Fibroblast of the aortic adventitia (primary cell): ENCODE measurements at places on chromosomes 6 and 20. TPM values are rescaled to one million over a fixed set of nuclear protein-coding genes. Genes with fewer than 3 reads are reported as not detected.

Gene LGSN
- not detected in 2 replicates for total RNA-seq

Gene PLN
- total RNA-seq: 0.27 and 0.98 TPM in 2 replicates

Gene KCNB1
- total RNA-seq: 0.27 and 0.41 TPM in 2 replicates

Gene DAAM2
- 3.4 and 11.5 TPM in 2 replicates for total RNA-seq
